Stimulated activated CD4-positive, alpha-beta T cell treated with anti-CD3 and anti-CD28 coated beads, TNF-alpha, amount 100 ng/mL, for 24 hours (primary cell): ENCODE measurements at places on chromosomes 7 and 10.

DNA sequence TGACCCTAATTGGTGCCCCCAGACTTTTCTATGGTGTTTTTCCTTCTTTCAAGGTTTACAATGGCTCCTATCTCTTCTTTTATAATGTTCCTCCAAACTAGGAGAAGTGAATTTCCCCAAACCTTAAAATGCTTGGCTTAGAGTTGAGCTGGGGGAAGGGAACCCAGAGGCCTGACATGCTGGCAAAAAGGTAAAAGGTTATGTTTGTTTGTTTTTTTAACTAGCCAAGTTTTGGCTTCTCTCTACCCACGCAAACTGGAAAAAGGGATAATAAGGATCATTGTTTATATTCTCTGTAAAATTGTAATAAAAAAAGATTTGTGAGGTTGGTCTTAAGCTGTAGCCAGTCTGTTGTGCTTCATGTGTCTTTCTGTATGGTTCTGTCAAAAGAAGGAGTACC is 477.0 kb downstream of the IPMK start:
- no peak for DNase-seq

DNA sequence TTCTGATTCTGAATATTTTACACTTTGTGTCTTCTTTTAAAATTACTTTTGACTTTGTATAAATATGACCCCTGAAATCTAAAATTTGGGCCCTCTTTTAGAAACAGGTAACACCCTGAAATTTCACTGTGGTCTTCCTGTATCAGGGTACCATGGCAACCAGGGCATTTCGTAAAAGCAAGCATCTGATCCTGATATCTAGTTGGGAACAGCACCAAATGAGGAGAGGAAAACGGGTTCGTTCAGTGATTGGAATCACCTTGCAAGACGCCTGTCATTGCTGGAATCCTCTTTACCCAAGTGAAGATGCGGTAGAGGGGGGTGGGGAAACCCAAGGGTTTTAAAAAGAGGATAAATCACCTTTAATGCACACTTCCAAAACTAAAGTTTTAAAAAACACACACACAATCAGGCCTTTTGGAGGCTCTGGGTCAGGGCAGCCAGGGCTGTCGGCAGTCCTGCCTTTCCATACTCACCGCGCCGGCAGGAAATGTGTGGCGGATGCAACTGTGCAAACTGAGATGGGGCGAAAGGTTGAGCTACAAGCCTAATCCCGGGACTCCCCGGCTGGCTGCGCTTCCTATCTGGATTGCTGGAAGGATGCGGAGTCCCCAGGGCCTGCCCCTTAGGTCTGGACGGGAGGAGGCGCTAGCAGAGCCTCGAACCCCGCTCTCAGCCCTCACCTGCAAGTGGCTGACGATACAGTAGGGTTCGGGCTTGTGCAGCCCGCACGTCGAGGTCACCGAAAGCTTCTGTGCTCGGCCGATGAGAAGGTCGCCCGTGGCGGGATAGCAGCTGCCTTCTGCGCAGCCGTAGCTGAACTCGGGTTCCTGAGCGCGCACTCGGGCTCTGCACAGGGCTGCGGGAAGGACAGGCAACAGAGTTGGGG is 1.8 kb downstream of the LAMB1 start:
- DNase-seq, result no peak

DNA sequence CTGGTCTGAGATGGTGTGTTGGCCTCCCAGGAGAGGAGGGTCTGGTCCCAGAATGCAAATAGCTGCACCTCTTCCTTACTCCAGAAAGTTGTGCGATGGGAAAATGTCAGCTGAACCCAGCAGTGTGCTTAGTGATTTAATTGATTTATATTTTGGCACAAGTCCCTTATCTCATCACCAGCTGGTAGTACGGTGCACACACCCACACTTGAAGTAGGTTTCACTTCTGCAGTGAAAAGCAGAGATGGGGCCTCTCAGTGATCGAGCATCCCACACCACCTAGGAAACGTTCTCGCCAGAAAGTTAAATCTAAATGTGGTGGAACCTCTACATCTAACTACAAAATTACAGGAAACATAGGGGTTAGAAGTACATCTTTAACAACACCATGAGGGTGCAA is 80.4 kb downstream of the UBE3C start:
- DNase-seq, result no peak

DNA sequence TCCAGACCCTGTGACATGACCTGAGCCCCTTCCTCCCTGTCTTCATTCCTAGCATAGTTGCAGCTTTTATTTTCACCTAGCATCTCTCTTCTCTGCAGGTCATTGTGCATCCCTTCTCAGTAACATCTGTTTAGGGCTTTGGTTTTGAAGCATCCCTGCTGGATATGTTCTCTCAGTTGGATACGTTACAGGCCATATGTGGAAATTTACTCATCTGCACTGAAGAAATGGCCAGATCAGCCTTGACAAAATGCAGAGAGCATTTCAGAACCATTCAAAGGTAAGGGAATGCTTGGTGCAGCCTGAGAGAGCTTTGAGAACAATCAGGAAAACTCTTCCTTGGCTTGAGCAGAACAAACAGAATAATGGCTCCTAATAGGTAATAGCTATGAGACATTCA is 647.0 kb downstream of the KCNMA1 start:
- DNase-seq, result no peak

- DNase-seq, result no peak
These were observed 207.3 kb upstream of the BMPER start for GRCh38 chr7:33698041-33698440.

DNA sequence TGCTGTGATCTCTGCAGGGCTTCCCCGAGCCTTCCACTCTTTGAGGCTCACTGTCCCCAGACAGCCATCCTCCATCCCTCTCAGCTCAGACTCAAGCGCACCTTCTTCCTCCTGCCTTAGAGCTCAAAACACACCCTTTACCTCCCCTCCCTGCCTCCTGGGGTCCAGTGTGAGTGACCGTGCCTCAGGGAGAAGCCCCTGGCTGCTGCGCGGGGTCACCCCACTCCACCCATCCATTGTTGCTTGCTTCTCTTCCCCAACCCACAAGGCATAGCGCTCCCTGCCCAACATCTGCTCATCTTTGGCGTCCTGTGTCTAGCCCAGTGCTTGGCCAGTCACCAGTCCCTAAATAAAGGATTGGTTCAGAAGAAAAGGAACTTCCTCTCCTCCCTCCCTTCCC is 170.3 kb downstream of the TCERG1L start:
- no peak for DNase-seq

DNA sequence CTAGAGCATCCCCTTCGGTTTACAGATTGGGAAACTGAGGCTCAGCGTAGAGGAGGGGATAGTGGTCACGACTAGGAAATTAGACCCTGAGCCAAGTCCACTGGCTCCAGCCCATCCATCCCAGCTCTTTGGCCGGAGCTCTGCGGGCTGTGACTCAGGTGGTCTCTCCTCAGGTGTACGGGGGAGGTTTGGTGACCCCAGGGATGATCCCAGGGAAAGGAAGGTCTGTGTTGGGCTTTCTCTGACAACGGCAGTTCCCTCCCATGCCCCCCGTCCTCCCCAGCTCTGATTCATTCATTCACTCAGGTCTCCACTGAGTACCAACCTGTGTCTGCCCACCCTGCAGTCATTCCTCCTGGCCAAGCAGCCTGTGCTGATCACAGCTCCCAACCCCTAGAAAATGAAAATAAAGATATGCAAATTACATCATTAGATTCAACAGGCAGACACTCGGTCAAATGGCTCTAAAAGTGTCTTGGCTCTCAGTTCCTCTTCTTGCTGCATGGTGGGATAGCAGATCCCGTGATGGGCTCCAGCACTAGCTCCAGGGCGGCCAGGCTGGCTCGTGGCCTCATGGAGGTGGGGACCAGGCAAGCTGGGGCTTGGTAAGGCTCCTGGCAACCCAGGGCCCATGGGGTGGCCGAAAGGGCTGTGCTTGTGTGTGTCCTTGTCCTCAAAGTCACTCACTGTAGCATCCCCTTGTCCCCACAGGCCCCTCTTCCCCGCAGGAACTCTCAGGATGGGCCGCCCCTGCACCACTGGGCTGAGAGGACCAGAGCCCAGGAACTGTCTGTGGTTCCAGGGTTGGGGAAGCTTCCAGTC is 37.8 kb downstream of the CLRN3 start:
- no peak for DNase-seq

- no peak for DNase-seq
These were observed 20.9 kb upstream of the LFNG start for GRCh38 chr7:2498708-2499107.

DNA sequence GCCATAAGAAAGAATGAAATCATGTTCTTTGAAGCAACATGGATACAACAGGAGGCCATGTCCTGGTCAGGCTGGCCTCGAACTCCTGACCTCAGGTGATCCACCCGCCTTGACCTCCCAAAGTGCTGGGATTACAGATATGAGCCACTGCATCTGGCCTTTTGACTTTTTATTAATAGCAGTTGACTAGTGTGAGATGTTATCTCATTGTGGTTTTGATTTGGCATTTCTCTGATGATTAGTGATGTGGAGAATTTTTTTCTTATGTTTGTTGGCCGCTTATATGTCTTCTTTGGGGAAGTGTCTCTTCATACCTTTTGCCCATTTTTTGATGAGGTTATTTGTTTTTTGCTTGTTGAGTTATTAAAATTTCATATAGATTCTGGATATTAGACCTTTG is 400.9 kb downstream of the SUGCT start:
- DNase-seq, result no peak

DNA sequence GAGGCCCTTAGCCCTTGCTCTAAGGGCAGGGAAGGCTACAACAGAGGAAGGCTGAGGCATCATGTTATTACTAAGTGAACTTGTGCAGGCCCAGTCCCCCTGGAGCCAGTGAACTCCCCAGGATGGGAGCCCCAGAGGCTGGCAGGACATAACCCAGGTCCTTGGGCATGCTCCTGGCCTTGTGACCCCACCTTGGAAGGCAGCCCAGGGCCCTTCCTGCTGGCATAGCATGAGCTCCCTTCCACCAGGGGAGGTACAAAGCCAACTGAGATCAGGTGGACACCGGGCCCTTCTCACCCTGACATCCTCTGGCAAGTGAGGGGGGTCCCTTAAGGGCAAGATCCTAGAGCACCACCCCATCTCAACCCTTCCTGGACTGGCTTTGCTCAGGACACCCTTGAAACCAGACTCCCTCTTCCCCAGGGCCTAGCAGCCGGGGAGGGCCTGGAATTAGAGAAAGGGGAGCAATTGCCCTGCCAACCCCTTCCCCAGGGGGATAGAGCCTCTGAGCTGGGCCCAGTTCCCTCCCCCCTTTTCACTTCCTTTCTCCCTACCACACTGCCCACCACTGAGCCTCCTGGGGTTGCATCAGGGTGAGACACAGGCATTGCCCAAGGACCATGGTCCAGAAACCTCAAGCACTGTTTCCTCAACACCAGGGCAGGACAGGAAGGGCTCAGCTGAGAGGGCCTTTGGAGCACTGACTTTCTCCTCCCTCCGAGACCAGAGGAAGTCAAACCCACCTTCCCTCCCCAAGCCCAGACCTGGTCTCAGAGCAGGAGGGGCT is 1.8 kb upstream of the VSIR start:
- DNase-seq, result no peak

DNA sequence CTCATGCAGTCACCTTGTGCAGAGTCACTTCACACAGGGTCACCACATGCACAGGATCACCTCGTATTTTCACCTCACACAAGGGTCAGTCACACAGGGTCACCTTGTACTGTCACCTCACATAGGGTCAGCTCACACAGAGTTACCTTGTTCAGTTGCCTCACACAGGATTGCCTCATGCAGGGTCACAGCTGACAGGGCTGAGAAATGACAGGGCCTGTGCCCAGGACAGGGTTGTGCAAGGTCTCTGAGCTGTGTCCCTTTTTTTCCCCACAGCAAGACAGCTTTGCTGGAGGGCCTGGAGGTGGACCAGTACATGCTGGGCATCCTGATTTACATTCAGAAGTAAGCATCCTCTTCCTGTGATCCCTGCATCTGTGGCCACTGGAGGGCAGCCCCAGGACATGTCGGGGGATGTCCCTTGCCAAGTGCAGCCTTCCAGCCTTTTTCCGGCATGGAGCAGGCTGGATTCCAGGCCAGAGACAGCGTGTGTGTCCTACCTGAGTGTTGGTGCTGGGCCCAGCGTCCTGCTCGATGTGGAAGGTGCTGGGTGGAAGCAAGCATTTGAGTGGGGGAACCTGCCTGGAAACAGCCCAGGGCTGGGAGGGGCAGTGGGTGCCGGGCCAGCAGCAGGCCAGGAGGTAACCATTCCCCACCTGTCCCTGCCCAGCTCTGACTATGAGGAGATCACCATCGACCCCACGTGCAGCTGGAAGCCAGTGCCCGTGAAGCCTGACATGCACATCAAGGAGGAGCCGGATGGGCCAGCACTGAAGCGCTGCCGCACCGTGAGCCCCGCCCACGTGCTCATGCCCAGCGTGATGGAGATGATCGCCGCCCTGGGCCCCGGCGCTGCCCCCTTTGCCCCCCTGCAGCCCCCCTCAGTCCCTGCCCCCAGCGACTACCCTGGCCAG is 16.3 kb downstream of the ZMIZ2 start:
- DNase-seq, result no peak
